RPMI8226 (cell line): ENCODE measurements at places on chromosomes 12 and 14.

DNA sequence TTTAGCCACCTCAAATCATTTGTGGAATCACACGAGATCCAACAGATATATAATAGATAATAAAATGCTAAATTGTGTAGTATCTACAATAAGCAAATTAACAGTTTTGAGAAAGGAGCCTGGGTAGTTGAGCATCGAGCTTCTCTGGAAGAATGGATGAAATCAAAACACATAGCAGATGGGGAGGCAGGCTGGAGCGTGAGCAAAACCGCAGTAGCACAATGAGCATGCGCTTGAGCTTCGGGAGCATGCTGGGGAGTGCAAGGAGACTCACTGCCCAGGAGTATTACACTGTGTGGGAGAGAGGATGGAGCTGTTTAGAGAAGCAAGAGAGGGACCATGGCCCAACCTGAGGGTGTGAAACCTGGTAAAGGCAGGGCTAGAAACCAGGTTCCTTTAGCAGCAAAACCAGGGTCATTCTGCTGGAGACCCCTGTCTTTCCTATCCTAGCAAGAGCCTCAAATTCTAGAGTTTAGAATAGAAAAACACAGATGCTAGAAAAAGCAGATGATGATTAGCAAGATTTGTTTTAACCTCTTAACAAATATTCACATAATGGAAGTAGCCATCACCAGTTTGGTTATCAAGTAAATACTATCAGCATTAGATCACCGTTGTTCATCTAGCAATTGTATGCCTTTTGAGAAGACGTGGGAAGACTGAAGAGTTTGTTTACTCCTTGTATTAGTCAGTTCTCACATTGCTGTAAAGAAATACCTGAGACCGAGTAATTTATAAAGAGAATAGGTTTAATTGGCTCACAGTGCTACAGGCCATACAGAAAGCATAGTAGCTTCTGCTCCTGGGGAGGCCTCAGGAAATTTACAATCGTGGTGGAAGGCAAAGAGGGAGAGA lies 484.8 kb downstream of the EGLN3 start:
- DNase-seq, result no peak

DNA sequence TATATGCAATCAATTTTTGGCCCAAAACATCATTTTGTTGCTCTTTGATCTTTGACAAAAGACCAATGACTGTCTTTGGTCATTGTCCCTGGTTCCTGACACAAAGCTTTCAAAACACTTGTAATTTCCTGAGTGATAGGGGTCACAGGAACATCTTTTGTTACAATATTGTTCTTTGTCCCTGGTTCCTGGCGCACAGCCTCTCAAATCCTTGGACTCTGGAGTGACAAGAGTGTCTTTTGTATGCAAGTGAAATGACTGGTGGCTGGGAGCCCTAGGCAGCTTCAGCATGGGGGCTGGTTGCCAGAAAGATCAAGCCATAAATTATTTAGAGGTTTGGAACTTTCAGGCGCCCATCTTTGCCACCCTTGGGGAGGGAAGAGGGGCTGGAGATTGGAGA lies 53.9 kb downstream of the DNAH10 start:
- no peak for DNase-seq

DNA sequence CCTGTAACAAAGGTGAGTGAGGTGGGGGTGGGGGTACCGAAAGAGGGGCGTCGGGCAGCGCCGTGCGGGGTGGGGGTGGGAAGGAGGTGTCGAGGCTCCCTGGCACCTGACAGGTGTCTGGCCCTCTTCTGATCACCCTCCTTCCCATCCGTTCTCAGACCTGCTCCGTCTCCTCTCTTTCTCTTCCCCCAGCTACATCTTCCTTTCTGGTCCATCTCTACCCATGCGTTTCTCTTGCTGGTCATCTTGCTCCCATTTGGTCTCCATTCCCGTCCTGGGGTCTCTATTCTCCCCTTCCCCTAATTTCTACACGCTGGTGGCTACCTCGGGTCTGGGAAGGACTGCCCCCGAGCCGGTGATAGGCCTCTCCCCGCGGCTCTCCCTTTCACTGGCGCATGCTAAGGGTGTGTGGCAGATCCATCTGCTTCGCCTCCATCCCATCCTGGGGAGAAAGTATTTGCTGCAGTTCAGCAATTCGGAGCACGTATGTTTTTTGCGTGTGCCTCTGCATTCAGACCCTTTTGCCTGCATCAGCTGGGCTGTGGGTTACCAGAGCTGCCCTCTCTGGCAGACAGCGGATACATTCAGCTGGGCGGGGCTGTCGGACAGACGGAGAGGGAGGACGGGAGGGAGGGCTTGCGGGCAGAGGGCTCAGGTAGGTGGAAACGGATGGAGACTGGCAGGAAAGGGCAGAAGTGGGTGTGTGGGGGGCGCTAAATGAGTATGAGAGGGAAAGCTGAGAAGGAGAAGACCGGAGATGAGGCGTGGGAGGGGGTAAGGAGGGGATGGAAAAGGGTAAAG lies 730 bp downstream of the CLSTN3 start:
- peak; percentile 84 for DNase-seq

DNA sequence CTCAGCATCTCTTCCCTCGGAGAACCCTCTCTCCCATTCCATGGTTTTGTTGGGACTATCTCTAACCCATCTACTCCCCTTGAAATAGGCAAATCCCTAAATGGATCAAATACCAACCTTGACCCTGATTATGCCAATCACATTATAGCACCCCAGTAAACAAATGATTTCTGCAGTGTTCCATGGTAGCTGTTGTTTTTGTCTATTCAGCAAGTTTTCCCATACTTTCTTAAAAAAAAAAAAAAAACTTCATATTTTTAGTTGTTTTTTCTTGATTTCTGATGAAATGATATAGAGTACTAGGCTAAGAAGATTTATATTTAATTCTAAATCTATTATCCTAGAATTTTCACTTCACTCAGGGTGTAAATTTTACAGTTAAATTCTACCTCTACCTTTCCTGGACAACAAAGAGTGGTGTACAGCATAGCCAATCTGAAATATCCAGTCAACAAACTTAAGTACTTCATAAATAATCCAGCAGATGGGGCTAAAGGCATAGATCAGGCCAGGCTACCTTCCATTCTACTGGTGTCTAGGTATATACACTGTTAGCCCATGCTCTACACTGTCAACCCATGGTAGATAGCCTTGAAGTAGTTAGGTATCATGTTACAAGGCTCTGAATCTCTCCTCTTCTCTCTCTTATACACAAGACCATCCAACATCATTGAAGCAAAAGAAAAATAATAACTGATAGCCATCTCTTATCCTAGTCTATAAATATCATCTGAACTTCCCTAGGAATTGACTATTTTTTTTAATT lies 82.2 kb downstream of the PLEKHG7 start:
- DNase-seq, result peak; percentile 62

DNA sequence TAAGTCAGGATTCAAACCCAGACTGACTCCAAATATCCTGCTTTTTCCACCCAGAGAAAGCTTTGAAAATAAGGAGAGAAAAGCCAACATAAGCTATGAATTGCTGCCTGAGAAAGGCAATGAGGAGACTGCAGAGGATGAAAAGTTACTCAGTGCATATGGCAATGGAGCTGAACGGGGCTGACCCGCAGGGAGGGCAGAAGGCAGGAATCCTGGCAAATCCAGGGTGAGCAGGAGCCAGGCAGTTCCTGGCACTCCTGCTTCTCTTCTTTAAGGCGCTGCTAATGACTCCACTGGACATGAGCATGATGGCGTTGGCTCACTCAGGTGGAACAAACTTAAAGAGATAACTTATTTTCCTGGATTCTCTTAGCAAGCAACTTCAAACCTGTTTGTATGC lies 95.2 kb upstream of the TMCC3 start:
- DNase-seq, result no peak

DNA sequence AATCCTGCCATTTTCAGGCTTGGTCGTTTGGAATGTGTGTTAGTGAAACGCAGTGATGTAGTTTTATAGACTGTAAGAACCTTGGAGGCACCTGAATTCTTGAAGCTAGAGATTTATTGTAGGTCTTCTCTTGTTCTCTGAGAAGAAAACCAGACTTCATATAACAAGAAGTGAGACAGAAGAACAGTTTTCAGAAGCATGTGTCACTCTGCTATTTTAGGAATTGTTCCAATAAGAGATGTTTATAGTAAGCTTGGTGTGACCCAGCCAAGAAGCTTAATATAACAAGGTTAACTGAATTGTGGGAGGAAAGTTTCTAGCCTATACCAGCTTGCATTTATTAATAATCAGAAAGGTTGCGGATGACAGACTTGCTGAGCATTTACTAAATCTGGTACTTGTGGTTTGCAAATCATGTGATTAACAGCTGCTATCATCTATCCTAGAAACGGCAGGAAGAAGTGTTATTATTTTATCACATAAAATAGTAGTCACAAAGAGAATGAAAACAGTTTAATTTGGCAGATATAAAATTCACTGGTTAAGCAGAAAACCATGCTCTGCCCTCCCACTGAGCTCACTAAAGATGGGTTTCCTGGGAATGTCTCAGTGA lies 49.2 kb upstream of the BCAT1 start:
- DNase-seq, result peak; percentile 67

DNA sequence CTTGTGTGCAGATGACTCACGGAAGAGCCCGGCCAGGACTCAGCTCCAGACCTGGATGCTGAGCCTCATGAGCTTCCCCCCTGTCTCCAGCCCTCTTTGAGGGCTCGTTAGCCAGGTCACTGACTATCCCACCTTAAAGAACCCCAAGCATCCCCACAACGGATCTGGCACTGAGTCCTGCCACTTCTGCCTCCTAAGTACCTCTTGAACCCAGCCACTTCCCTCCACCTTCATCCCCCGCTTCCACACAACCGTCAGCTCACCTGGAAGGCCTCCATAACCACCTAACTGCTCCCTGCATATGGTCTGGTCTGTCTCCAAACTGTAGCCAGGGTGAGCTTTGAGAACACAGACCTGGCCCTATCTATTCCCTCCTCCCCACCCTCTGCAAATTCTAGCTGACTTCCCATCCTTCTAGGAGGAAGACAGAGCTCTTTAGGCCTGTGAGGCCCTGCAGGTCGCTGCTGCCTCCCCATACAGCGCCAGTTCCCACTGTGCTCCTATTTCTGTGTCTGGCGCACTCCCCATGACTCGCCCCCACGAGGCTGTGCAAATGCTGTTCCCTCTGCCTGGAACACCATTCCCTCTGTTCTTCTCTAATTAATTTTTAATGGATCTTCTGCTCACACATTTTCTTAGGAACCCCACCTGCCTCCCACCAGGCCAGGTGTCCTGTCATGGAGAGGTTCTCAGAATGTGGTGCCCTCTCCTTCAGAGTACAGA lies 2.9 kb upstream of the HSP90AA1 start:
- no peak for DNase-seq

DNA sequence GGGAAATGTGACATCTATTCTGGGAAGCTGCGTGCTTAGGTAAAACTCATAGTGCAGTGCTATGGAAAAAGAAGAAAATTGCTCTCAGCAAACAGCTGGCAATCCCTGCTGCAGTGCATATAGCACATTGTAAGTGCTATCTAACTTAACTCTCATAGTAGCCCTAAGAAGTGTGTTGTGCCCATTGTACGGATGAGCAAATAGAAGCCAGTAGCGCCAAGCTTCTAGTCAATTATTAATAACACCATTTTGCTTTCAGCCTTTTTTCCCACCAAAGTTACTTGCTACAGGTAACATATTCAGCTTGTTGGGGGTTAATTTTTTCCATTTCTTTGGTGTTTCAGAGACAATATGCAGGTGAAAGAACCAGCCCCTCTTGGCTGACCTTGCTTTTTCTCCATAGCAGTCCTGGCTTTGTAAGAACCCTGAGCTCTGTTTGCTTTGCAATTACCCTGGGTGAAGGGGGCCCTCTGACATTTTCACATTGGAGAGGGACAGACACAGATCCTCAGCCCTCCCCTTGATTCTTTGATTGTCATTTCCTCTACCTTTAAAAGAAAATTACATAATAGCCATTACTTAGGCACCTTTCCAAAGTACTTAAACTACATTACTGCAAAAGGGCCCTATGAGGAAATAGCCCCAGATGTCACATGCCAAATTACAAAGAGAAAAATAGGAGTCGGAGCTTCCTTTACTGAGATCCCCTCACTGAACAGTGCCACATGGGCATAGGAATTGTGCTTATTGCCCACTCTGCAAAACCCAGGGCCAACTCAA lies 576.2 kb upstream of the TBX3 start:
- no peak for DNase-seq

DNA sequence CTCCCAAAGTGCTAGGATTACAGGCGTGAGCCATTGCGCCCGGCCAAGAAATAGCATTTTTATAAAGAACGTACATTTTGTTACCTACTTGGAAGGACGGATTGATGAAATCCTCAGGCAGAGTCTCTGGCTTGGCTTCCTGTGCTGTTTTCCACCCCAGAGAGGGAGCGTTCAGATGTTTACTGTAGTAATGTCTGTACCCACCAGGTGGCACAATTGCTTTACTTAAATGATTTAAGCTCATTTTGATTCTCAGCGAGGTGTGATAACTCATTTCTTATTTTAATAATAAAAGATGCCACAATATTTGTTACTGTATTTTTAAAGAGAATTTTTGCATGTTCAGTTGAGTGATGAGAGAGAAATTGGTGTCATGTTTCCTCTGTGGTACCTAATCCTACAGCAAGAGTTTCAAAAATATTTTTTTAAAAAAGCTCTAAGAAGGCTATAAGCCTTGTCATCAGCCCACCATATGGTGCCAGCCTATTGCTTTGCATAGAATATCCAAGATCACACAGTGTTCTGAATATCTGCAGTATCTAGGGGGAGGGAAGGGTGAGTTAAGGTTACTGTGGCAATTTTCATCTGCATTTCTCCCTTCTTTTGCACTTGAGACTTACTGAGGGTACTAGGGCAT lies 82.6 kb upstream of the TRAF3 start:
- peak; percentile 67 for DNase-seq

GRCh38 chr12:40327535-40327934 lies 102.7 kb downstream of the LRRK2 start:
- DNase-seq, result no peak

GRCh38 chr12:112418608-112419296 lies at the start of gene PTPN11:
PTPN11 (plus strand) TSS chr12:112418947; CDS start chr12:112419112, 165 bp downstream.
- DNase-seq, result peak; percentile 88

GRCh38 chr14:75147423-75148071 lies 20.7 kb upstream of the NEK9 start:
- DNase-seq, result no peak

DNA sequence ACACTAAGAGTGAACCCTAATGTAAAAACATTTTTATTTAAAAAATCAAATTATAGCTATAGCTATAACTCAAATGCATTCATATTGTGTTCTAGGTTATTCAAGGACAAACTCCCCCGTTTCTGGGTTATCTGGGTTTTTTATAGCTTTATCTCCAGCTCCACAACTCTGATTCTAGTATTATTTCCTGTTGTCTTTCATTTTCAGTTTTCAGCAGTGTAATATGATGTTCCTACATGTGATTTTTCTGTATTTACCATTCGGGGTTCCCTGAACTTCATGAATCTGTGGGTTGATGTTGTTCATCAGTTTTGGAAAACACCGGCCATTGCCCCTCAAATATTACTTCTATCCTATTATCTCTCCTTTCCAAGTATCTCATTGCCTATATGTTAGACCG lies 221.9 kb upstream of the FOXN3 start:
- no peak for DNase-seq

DNA sequence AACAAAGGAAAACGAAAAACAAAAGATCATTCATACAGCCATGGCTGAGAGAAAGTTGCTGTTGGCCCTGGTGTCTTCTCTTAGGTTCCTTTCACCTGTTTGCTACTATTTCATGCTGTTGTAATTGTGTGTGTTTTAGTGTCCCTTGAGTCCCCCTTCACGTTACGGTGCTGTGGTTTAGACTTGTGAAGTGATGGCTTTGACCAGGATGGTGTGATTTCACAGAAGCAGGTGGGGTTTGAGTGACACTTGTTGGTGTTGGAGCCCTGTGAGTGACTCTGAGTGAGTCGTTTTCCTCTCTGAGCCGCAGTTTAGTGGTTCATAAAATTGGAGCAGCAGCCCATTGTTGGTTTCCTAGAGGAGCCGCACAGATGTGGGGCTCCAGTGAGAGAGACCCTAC lies 635.4 kb downstream of the VRK1 start:
- DNase-seq, result no peak

- no peak for DNase-seq
Observed at GRCh38 chr12:126782083-126782482, 1484.9 kb upstream of the TMEM132C start.
